Natural killer cell treated with Interleukin-12 subunit alpha and Interleukin-12 subunit beta and Interleukin-15 and Interleukin-18, amount 100 ng/mL, for 72 hours (primary cell): ENCODE measurements at places on chromosomes 6 and 20.

DNA sequence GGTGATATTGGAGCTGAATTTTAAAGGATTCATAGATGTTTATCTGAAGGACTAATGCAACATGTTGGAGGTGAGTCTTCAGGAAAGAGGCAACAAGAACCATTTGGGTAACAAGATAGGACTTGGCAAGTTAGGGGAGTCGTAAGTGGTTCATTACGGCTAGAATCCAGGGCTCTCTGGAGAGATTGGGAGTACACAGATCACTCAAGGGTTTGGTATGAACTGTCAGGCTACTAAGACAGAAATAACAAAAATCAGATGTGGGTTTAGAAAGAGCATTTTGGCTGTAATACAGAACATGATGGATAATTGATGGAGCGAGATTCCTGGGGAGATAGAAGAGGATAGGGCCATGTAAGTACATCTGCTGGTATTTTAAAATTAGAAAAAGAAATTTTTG is 86.3 kb upstream of the ESR1 start:
- peaks cover 5% of the 10 kb centered on the region for H3K4me1 ChIP-seq
- no peak for DNase-seq
- peaks cover 9% of the 10 kb centered on the region for H3K27me3 ChIP-seq
- no peaks in the 10 kb centered on the region for H3K36me3 ChIP-seq

- no peaks in the 10 kb centered on the region for H3K27me3 ChIP-seq
- no peaks in the 10 kb centered on the region for H3K4me1 ChIP-seq
- H3K36me3 ChIP-seq, result no peaks in the 10 kb centered on the region
- DNase-seq, result no peak
- no peak overlapping the region for H3K4me3 ChIP-seq
These were observed 754.5 kb downstream of the HDGFL1 start for GRCh38 chr6:23323897-23324296.

DNA sequence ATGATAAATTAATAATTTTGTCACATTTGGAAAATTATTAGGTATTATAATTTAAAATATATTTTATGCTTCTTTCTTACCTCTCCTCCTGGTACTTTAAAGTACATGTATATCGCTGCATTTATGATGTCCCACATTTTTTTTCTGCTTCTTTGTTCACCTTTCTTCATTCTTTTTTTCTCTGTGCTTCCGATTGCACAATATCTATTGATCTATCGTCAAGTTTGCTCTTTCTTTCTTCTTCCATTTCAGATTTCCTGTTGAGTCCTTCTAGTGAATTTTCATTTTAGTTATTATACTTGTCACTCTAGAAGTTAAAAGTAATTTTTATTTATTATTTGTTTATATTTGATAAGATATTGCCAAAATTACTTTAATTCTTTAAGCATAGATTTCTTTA is 441.0 kb upstream of the HS3ST5 start:
- H3K4me1 ChIP-seq, result no peaks in the 10 kb centered on the region
- H3K36me3 ChIP-seq, result no peaks in the 10 kb centered on the region
- no peak overlapping the region for H3K27ac ChIP-seq
- H3K4me3 ChIP-seq, result no peak overlapping the region

- no peak overlapping the region for H3K27ac ChIP-seq
- DNase-seq, result no peak
- H3K4me3 ChIP-seq, result no peak overlapping the region
- no peaks in the 10 kb centered on the region for H3K36me3 ChIP-seq
- H3K4me1 ChIP-seq, result no peaks in the 10 kb centered on the region
These were observed 14.7 kb downstream of the DPPA5 start for GRCh38 chr6:73339340-73339739.

- H3K4me3 ChIP-seq, result no peak overlapping the region
- peak overlapping the region; percentile 16 for H3K27ac ChIP-seq
- H3K36me3 ChIP-seq, result no peaks in the 10 kb centered on the region
- peaks cover 64% of the 10 kb centered on the region for H3K4me1 ChIP-seq
- H3K27me3 ChIP-seq, result no peaks in the 10 kb centered on the region
These were observed 29.1 kb downstream of the RALY start for GRCh38 chr20:34022839-34023234.

- no peak for DNase-seq
- peaks cover 7% of the 10 kb centered on the region for H3K27me3 ChIP-seq
- H3K36me3 ChIP-seq, result no peaks in the 10 kb centered on the region
- no peak overlapping the region for H3K4me3 ChIP-seq
- H3K4me1 ChIP-seq, result no peaks in the 10 kb centered on the region
These were observed 36.3 kb downstream of the CARMIL1 start for GRCh38 chr6:25315194-25316177.

- no peaks in the 10 kb centered on the region for H3K4me1 ChIP-seq
- H3K27me3 ChIP-seq, result no peaks in the 10 kb centered on the region
- H3K27ac ChIP-seq, result no peak overlapping the region
- H3K4me3 ChIP-seq, result no peak overlapping the region
These were observed 23.9 kb upstream of the C6orf141 start for GRCh38 chr6:49526598-49526997.

DNA sequence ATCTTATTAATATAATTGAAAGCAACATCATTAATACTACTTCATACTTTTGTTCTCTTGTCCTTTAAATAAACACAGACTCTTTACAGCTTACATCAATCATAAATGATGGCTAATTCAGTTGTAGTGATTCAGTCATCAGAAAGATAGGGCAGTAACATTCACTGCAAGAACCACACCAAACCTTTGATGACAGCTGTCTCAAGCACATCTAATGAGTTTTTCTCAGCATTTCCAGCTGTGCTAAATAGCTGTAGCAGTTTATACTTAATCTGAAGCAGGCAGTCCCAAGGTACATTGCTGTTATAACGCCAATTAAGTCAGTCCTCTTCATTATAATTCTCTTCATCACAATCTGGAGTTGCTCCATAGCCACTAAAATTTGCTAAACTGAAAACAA is 45.7 kb downstream of the PREP start:
- H3K27me3 ChIP-seq, result no peaks in the 10 kb centered on the region
- H3K36me3 ChIP-seq, result peaks cover 41% of the 10 kb centered on the region
- no peak overlapping the region for H3K27ac ChIP-seq
- H3K4me1 ChIP-seq, result peaks cover 12% of the 10 kb centered on the region

- DNase-seq, result no peak
- H3K27me3 ChIP-seq, result peaks cover 14% of the 10 kb centered on the region
- H3K27ac ChIP-seq, result no peak overlapping the region
- H3K4me1 ChIP-seq, result no peaks in the 10 kb centered on the region
- no peaks in the 10 kb centered on the region for H3K36me3 ChIP-seq
These were observed 59.3 kb upstream of the JAG1 start for GRCh38 chr20:10733122-10733521.

DNA sequence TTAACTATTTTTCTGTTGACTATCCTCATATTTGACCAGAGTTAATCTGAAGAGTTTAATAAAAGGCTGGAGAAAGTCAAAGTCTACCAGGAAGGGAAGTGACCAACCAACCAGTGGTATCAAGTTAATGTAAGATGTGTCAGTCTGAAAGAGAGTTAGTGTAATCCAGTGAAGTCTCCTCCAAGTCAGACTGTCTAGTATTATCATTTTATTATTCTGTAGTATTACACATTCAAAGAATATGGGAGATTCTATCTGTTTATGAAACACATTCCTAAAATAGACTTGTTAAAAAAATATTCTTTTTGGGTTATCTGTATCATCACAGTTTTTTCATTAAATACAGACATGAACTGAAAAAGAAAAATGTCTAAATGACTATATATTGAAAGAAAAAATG is 194.4 kb downstream of the BTBD9 start:
- peaks cover 12% of the 10 kb centered on the region for H3K4me1 ChIP-seq
- H3K36me3 ChIP-seq, result no peaks in the 10 kb centered on the region
- DNase-seq, result no peak

DNA sequence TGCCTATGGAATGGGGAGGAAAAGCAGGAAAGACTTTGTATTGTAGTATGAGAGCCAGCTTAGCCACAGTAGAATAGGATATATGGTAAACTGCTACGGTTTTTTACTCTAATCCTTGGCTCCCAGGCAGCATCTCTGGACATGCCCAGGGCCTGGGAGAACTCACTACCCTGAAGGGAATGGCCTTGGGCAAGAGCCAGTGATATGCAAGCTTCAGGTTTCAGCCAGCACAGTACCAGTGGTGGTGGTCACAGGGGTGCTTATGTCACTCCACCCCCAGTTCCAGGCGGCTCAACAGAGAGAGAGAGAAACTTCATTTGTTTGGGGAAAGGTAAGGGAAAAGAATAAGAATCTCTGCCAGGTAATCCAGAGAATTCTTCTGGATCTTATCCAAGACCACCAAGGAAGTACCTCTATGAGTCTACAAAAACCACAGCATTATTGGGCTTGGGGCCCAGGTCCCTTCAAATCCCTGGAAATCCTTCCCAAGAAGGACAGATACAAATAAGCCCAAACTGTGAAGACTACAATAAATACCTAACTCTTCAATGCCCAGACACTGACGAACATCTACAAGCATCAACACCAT is 121.2 kb downstream of the THBS2 start:
- DNase-seq, result no peak
- no peak overlapping the region for H3K27ac ChIP-seq

GRCh38 chr6:148757944-148758480 is 11.2 kb downstream of the UST start:
- H3K27ac ChIP-seq, result peak overlapping the region; percentile 44
- peak overlapping the region; percentile 82 for H3K4me3 ChIP-seq
- DNase-seq, result no peak
- H3K36me3 ChIP-seq, result no peaks in the 10 kb centered on the region

GRCh38 chr6:90285042-90285481 is 11.6 kb downstream of the BACH2 start:
- peak overlapping the region; percentile 86 for H3K27ac ChIP-seq
- peaks cover 7% of the 10 kb centered on the region for H3K36me3 ChIP-seq
- peaks cover 23% of the 10 kb centered on the region for H3K27me3 ChIP-seq
- H3K4me3 ChIP-seq, result peak overlapping the region; percentile 89

DNA sequence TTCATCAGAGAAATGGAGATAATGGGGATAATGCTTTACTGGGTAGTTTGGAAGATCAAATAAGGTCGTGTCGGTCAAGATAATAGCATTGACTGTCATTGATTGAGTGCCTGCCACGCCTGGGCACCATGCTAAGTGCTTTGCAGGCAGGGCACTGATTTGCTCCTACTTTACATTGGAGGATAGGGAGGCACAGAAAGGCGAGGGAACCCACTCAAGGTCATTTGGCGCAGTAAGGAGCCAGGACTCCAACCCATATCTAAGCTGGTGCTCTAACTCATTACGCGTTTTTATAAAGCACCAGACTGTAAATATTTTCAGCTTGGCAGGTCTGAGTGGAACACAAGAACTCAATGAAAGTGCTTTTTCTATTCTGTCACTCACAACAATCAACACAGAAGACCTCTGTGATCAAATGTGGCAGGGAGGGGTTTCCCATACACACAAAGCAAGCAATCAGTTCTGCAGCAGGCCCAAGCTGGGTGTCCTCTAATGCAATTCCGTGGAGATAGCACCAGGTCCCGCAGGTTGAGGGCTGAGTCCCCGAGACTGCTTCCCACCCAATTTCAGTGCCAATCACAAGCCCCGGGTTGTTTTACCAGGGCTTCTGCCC is 373.6 kb downstream of the CDH26 start:
- H3K4me3 ChIP-seq, result no peak overlapping the region
- DNase-seq, result no peak
- no peak overlapping the region for H3K27ac ChIP-seq
- H3K36me3 ChIP-seq, result no peaks in the 10 kb centered on the region
- H3K4me1 ChIP-seq, result no peaks in the 10 kb centered on the region

GRCh38 chr20:5481872-5482271 is 165.1 kb upstream of the PROKR2 start:
- no peaks in the 10 kb centered on the region for H3K36me3 ChIP-seq
- DNase-seq, result no peak
- H3K27ac ChIP-seq, result no peak overlapping the region
- no peak overlapping the region for H3K4me3 ChIP-seq

- peaks cover 53% of the 10 kb centered on the region for H3K4me1 ChIP-seq
- H3K27ac ChIP-seq, result no peak overlapping the region
- no peak overlapping the region for H3K4me3 ChIP-seq
- no peaks in the 10 kb centered on the region for H3K27me3 ChIP-seq
- no peak for DNase-seq
- peaks cover 20% of the 10 kb centered on the region for H3K36me3 ChIP-seq
These were observed 67.9 kb downstream of the CDYL start for GRCh38 chr6:4844108-4844507.
